Activated naive CD4-positive, alpha-beta T cell treated with anti-CD3 and anti-CD28 coated beads, Interleukin-2, amount 10 ng/mL, durations not matched to agents 5 hours and 36 hours (primary cell): ENCODE measurements at places on chromosomes 11 and 22. TPM values are rescaled to one million over a fixed set of nuclear protein-coding genes. Genes with fewer than 3 reads are reported as not detected.

The TLCD5 gene
- total RNA-seq: not detected

The MS4A12 gene
- total RNA-seq: not detected

The TEX54 gene
- not detected for total RNA-seq

The SAA4 gene
- not detected for total RNA-seq

The FGF19 gene
- total RNA-seq: not detected

The MFNG gene
- total RNA-seq: 218 TPM

The DEUP1 gene
- not detected for total RNA-seq

The OR52I2 gene
- total RNA-seq: not detected

The NEFH gene
- 1.3 TPM for total RNA-seq

The YAP1 gene
- not detected for total RNA-seq

The IL10RA gene
- 156 TPM for total RNA-seq

The FAM180B gene
- not detected for total RNA-seq

The PHETA2 gene
- 2.8 TPM for total RNA-seq

The CDC42EP1 gene
- not detected for total RNA-seq

The NAALADL1 gene
- total RNA-seq: 12.4 TPM

The TMEM191B gene
- not detected for total RNA-seq

The CCDC179 gene
- not detected for total RNA-seq

The BCO2 gene
- 1.9 TPM for total RNA-seq

The MYBPC3 gene
- not detected for total RNA-seq

The BRMS1 gene
- 48.0 TPM for total RNA-seq

The REXO2 gene
- 103 TPM for total RNA-seq

The C22orf31 gene
- not detected for total RNA-seq

The PRODH gene
- 0.50 TPM for total RNA-seq

The PDE2A gene
- total RNA-seq: 0.82 TPM
